Stimulated activated CD4-positive, alpha-beta T cell treated with anti-CD3 and anti-CD28 coated beads, Interleukin-1b, Interleukin-23, amount 100 ng/mL, for 1 hour (primary cell): ENCODE measurements at places on chromosomes 5 and 9.

- no peak for DNase-seq
These were observed 256.8 kb upstream of the RPS23 start for GRCh38 chr5:82534986-82535385.

DNA sequence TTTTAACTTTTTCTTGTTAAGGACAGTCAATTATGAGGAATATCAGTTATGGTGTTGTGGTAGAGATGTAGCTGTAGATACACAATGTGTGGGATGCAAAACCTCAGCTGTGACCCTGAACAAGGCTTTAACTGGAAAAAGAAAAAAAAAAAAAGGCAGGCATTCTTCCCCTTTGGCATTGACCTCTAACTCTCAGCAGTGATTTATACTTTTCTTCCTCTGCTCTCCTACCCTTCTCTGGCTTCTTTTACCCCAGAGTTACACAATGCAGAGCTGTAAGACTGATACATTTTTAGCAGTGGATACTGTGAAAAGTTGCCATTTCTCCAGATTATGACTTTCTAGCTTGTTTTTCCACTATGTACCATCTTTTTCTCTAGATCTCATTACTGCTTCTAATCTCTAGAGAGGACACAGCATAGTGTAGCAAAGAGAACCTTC, 2.0 kb downstream of the CTNNAL1 start:
- DNase-seq = no peak

DNA sequence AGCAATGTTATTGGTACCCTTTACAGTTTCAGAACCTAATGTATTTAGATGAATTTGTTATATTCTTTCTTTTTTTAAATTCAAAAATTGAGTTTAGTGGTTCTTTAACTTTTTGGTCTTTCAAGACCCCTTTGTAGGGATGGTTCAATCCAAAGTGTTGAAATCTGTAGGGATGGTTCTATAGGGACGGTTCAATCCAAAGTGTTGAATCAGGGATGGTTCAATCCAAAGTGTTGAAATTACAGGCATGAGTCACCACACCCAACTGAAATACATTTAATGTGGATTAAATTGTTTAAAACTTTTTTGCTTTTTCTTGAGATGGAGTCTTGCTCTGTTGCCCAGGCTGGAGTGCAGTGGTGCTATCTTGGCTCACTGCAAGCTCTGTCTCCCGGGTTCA, 30.6 kb downstream of the SNX2 start:
- DNase-seq = no peak

DNA sequence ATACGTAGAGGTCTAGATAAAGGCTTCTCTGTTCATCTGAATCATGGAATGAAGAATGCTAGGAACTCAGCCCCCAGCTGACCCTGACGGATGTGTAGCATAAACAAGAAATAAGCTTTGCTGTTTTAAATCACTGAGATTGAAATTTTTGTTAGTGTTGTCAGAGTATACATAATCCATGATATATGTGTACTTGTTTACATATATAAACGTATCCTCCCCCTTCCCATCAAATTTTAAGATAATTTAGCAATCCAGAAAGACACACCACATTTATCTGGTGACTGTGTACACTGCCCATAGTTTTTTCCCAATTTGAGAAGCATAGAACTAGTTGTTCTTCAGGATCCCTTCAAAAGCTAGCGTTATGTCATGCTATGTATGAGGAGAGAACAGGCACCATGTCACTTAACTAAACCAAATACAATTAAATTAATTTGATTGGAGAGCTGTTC, 80.8 kb upstream of the OSMR start:
- DNase-seq = no peak

DNA sequence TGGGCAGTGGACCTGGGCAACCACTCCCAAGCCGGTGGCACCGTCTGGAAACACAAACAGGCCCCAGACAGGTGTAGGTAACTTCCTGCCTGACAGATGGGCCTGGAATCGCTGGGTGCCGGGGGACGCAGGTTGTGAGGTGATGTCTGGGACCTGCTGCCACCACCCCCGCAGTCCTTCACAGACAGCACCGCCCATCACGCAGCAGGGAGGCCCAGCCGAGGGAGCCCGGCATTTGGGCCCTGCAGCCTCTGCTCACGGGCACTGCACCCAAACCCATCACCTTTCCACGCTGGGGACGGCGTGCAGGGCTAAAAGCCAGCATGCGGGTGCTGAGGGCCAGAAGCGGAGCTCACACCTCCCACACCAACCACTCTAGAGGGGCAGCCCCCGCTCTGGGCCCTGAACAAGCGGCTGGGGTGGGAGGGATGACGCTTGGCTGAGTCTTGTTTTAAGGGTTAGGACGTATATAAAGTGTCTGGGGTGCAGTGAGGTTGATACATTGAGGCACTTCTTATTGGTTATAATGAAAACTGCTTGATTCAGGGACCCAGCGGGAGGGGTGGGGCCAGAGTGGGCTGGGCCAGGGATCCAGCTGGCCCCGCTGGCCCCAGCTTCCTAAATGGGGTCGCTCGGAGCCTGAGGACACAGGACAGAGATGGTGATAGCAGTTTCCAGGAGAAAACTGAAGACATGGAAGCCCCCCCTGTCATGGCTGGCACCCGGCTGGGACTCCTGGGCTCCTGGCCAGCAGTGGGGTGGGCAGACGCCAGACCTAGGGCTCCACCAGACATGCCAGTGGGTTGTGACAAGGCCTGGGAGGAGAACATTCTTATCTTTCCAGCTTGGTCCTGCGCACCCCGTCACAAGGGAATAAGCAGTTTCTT, 11.3 kb downstream of the MYMK start:
- no peak for DNase-seq

DNA sequence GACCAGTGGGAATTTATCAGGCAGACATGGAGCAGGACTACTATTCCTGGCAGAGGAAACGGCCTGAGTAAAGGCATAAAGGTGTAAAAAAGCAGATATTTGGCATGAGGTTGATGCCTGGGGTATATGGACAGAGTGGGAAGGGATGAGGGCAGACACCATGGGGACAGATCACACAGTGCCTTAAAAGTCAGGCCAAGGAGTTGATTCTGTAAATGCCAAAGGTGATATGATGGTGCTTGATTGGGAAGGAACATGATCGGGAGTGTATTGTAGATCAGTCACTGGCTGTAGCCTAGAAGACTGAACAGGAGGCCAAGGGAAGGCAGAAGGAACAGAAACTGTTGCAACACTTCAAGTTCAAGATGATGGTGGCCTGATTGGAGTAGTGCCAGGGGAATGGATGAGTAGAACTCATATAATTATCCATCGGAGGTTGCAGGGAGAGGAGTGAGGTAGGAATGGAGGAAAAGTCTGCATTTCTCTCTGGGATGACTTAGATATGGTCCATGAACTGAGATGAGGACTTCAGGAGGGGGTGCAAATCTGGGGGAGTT, 594.3 kb upstream of the KLF4 start:
- no peak for DNase-seq

GRCh38 chr5:180138976-180139730, 67.6 kb upstream of the RNF130 start:
- DNase-seq = no peak

DNA sequence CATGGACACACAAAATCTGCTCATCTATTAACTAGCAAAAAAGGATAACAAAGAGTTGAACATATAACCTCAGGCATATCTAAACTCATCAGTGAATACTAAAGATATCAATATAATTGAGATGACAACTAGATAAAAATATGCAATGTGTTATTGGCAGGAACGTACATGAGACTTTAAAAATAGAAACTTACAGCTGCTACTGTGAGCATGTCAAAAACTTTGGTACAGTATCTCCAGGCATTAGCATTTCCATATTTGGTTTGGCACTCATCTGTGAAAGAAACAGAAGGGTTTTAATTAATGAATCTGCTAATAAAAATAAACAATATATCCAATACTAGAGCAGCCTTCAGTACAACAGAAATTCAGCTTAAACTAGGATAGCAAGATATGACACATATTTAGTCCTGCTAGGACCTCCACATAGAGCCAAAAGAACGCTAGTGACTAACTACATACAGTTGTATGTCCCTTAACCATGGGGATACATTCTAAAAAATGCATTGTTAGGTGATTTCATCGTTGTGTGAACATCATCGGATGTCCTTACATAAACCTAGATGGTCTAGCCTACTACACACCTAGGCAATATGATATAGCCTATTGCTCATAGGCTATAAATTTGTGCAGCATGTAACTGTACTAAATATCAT, 10.5 kb upstream of the SCAI start:
- no peak for DNase-seq

- DNase-seq = no peak
These were observed 3.3 kb upstream of the BRD3 start for GRCh38 chr9:134071149-134071548.

DNA sequence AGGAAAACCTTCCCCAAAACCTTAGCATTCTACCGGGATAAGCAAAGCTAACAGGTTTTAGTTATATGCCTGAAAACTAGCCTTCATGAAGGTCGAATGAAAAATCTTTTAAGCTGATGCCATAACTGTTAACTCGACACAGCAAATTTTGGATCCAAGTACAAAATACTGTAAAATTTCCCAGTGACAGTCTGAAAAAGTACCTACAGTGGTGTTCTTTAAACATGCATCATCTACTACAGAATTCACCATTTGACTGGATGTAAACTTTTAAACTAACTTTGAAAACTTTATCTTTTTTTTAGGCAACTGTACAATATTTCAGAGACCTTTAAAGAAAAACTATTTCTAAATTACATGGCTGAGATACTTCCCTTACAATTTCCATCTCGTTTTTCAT, 791 bp downstream of the RAPGEF6 start:
- no peak for DNase-seq

DNA sequence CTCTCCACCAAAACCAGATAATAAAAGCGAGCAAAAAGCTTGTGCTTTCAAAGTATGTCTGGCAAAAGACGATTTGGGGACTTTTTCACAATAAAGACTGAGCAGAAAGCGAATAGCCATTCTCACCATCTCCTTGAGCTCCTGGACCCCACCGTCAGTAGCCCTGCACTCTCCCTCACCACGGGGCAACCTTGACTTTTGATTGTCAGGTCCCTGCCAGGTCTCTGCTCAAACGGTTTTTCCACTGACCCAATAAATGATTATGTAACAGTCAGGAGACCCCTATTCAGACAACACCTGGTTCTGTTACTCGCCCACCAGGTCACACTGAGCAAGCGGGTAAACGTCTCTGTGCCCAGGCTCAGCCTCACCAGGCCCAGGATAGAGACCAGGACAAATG, 131.3 kb downstream of the MVB12B start:
- no peak for DNase-seq

DNA sequence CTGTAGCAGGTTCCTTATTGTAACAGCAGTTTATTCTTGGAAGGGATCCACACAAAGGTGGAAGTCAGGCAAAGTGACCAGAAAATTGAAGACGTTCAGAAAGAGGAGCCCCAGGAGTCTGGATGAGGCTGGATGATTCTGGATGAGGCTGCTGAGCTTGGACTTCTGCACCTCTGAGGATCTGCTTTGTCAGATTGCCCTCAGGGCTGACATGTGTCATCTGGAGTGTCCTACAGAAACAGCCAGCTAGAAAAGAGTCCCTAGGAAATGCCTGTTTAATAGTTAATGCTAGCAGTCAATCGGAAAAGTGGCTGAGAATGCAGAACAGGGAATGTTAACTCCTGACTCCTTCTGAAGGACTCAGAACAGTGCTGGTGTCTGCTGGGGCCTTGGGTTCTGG, 236.4 kb downstream of the LRRC70 start:
- DNase-seq = no peak

DNA sequence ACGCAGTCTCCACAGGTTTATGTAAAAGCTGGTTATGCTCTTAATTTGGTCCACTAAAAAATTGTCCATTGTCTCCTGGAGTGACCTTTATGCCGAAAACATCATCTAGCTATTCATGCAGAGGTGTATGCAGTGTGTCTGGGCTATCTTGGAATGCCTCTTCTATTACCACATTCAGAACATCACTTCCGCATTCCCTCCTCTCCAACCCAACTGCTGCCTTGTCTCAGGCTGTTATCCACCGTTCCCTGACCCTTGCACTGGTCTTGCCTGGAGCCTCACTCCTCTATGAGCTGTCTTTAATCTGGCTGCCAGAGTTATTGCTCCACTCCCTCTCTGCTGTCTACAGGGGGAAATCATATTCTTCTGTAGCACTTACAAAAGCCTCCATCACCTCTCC, 214.1 kb upstream of the ANKRD55 start:
- no peak for DNase-seq

DNA sequence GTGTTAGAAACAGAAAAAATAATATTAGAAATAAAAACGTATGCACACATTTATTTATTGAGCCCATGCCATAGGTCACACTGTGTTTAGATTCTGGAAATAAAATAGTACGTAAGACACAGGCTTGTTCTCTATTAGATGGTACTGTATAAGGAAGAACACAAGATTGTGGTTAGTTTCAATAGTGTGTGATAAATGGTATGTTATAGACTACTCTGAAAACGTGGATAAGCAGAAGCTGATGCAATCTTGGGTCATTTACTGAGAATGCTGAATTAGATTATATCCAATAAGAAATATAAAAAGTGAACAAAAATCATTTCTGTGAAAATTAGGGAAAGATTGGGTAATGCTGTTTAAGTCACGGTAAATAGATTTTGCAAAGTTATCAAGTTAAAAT, 1456.4 kb upstream of the ACO1 start:
- DNase-seq = no peak

DNA sequence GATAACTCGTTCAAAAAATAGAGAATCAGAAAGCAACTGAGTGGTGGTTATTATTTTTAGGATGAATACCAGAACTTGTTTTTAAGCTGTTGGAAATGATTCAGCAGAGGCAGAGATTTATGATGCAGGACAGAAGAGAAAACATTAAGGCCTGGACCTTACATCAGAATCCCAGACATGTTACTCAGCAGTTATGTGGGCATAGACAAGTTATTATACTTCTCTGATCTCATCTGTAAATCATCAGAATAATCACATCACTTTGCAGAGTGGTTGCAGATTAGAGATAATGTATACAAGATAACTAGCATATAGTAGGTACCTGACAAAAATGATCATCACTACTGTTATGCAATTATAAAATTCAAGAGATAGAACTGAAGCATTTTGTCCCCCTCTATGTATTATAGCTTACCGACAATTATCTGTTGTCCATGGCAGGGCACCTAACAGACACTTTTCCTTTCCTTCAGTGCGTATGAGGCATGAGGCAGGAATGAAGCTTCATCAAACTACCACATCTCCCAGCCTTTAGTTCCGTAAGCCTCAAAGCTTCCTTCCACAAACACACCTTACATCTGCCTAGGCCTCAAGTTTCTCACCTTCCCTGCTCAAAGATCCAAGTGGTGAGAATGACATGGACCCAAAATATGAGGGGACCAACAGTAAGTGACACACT, 165.9 kb downstream of the DENND1A start:
- no peak for DNase-seq
